ENCODE measurements at places on chromosomes 2 and 18. TPM values are rescaled to one million over a fixed set of nuclear protein-coding genes. Genes with fewer than 3 reads are reported as not detected.

Gene NT5C1B
- total RNA-seq: not detected

Gene GPAT2
- total RNA-seq: not detected

Gene MSGN1
- not detected for total RNA-seq

Gene MTX2
- total RNA-seq: 44.5 TPM

Measured in A549 treated with GW870086 at 1 μM for 4 hours (cell line).